PC-9 (cell line): ENCODE measurements at places on chromosomes 7 and 10. TPM values are rescaled to one million over a fixed set of nuclear protein-coding genes. Genes with fewer than 3 reads are reported as not detected.

DNA sequence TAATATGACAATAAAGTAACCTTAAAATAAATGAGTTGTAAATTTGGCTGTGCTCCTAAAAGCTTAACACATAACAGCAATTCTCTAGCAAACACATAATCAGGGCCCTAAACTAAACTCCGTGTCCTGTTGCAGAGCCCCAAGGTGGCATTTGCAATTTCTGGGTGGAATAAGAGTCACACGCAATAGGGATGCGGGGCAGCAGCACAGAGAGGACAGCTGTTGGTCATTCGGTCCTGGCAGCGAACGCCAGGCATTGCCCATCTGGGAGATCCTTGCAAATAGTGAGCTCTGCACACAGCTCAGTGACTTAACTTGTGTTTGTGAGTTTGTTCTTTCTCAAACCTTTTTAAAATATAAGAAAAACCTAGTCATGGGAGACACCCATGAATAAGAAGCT is 25.7 kb downstream of the PAXIP1 start:
- no peak overlapping the region for H3K27ac ChIP-seq
- DNase-seq, result no peak
- no peak overlapping the region for H3K4me3 ChIP-seq
- H3K27me3 ChIP-seq, result no peaks in the 10 kb centered on the region

- H3K27me3 ChIP-seq, result peaks cover 10% of the 10 kb centered on the region; the same call in 1 of the 2 replicates
- no peak overlapping the region for H3K4me3 ChIP-seq
- no peaks in the 10 kb centered on the region for H3K36me3 ChIP-seq
- no peaks in the 10 kb centered on the region for H3K4me1 ChIP-seq
Observed at GRCh38 chr7:69739931-69740431, 141.7 kb downstream of the AUTS2 start.

GRCh38 chr10:124294811-124295770 is 123.6 kb downstream of the OAT start:
- H3K36me3 ChIP-seq, result no peaks in the 10 kb centered on the region
- no peak for DNase-seq
- H3K27ac ChIP-seq, result no peak overlapping the region
- H3K4me3 ChIP-seq, result no peak overlapping the region
- no peaks in the 10 kb centered on the region for H3K4me1 ChIP-seq

GRCh38 chr7:98735801-98736200 is 118.7 kb downstream of the NPTX2 start:
- no peaks in the 10 kb centered on the region for H3K4me1 ChIP-seq
- H3K36me3 ChIP-seq, result no peaks in the 10 kb centered on the region
- no peak overlapping the region for H3K4me3 ChIP-seq

DNA sequence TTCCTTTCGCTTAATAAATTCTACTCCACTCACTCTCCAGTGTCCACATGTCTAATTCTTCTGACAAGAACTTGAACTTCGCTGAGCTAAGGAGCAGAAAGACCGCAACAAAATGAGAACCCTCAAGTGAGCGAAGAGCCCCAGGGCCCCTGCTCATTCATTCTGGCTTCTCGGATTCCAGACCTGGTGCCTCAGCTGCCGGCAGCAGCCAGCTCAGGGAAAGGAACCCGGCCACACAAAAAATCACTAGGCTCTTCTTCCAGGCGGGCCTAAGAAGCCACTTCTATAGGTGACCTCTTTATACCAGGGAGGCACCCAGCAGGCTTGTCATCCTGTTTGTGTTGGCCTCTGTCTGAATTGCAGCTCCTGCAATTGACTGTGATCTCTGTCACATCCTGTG is 33.3 kb downstream of the OTUD1 start:
- no peak overlapping the region for H3K4me3 ChIP-seq
- no peak overlapping the region for H3K27ac ChIP-seq
- no peaks in the 10 kb centered on the region for H3K4me1 ChIP-seq

GRCh38 chr10:88347597-88348304 is 235.4 kb downstream of the RNLS start:
- no peaks in the 10 kb centered on the region for H3K27me3 ChIP-seq
- H3K4me1 ChIP-seq, result no peaks in the 10 kb centered on the region
- H3K36me3 ChIP-seq, result no peaks in the 10 kb centered on the region
- no peak for DNase-seq
- no peak overlapping the region for H3K4me3 ChIP-seq
- H3K27ac ChIP-seq, result no peak overlapping the region

DNA sequence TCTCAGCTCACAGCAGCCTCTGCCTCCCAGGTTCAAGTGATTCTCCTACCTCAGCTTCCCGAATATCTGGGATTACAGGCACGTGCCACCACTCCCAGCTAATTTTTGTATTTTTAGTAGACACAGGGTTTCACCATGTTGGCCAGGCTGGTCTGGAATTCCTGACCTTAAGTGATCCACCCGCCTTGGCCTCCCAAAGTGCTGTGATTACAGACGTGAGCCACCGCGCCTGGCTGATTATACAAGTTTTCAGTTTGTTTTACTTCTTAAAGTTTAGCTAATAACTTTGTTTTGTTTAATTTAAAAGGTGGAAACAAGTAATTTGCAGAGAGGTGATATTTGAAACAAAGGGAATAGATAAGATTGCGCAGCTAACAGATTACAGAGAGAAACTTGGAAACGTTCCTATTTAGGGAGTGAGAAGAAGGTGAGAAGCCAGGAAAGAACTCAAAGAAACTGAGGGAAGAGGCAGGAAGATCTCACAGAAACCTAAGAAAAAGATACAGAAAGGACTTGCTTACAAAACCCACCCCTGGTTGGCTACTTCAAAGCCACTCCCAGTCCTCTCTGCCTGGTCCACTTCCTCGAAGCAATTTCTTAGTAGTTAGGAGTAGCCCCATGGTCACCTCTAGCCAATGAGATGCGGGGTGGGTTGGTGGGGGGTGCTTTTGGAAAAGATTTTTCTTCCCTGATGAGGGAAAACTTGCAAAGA is 15.0 kb upstream of the PDLIM1 start:
- H3K36me3 ChIP-seq, result no peaks in the 10 kb centered on the region
- no peak overlapping the region for H3K27ac ChIP-seq
- H3K4me1 ChIP-seq, result peaks cover 34% of the 10 kb centered on the region
- H3K4me3 ChIP-seq, result no peak overlapping the region
- H3K27me3 ChIP-seq, result no peaks in the 10 kb centered on the region

GRCh38 chr10:78688230-78688900 is 380.4 kb upstream of the ZMIZ1 start:
- peaks cover 16% of the 10 kb centered on the region for H3K4me1 ChIP-seq
- no peaks in the 10 kb centered on the region for H3K27me3 ChIP-seq
- H3K4me3 ChIP-seq, result no peak overlapping the region

DNA sequence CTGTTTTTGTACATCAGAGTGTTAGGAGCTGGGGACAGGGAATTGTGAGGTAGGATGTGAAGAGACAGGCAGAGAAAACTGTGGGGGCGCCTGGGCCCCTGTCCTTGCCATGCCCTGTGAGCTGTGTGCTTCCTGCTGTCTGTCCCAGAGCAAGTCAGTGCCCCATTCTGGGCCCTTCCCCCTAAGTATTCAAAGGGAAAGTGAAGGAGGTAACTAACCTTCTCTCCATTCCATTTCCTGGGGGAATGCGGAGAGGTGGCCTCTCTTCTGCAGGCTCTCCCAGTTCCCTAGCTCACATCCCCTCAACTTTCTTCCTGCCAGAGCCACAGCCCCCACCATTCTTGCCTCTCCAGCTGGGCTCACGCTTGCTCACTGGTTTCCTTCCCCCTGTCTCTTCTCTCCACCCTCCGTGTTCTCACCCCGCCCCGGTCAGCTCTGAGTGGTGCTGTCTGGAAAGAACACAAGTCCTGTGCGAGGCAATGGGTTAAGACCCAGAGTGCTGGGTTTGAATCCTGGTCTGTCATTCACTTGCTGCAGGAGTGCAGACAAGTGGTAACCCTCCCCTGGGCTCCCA is 9.7 kb upstream of the VSIR start:
- no peaks in the 10 kb centered on the region for H3K36me3 ChIP-seq
- no peaks in the 10 kb centered on the region for H3K27me3 ChIP-seq
- H3K4me3 ChIP-seq, result no peak overlapping the region
- DNase-seq, result no peak
- no peak overlapping the region for H3K27ac ChIP-seq

- no peak for DNase-seq
- no peak overlapping the region for H3K4me3 ChIP-seq
- H3K36me3 ChIP-seq, result no peaks in the 10 kb centered on the region
- no peaks in the 10 kb centered on the region for H3K4me1 ChIP-seq
- no peak overlapping the region for H3K27ac ChIP-seq
- peaks cover 8% of the 10 kb centered on the region for H3K27me3 ChIP-seq
Observed at GRCh38 chr10:104483582-104483981, 129.9 kb downstream of the CFAP58 start.

DNA sequence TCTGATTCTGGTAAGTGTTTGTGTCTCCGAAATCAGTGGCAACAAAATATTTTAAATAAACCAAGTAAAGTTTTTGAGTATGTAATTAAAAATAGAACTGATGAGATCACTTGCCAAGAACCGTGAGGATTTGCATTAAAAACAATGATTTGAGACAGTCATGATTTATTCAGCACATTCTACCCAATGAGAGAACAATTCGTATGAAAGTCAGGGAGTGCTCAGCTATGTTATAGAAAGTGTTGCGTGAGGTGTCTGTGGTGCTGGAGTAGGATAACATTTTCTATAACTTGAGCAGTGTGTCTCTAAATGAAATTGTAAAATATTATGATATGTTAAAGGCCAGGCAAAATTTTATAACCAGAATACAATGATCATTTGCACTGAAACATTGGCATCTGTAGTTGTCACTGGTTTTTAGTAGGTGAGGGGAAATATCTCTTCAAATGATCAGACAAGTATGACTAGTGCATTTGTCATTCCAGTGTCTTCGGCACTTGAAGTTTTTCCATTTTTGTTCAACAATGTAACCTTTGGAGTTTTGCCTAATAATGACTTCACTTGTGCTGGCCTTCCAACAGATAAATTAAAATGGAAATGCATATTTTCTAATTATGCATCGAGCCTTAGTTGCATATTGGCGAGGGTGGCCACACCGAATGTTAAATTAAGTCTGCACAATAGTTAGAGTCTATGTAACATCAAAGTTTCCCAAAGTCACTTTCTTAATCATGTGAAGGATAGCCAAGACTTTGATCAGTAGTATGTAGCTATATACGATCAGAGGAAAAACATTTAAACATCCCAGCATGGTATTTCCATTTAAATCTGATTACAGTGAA is 335.9 kb downstream of the GFRA1 start:
- no peak for DNase-seq
- H3K4me3 ChIP-seq, result no peak overlapping the region
- H3K4me1 ChIP-seq, result no peaks in the 10 kb centered on the region
- H3K36me3 ChIP-seq, result no peaks in the 10 kb centered on the region
- H3K27ac ChIP-seq, result no peak overlapping the region
- H3K27me3 ChIP-seq, result no peaks in the 10 kb centered on the region

DNA sequence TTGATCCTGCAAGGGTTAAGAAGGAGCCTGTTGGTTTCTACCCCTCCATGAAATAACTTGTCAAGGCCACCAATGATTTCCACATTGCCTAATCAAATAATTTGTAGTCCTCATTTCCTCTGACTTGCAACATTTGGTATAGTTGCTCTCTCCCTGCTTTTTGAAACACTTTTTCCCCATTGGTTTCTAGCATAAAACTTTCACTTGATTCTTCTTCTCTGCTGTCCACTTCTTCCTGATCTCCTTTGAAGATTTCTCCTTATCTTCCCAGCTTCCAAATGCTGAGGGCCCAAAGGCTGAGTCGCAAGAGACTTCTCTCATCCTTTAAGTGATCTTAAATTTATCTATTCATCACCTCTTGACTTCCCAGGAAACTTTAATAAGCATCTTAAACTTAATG is 134.2 kb downstream of the ITGB8 start:
- no peak overlapping the region for H3K27ac ChIP-seq
- H3K4me1 ChIP-seq, result no peaks in the 10 kb centered on the region
- H3K27me3 ChIP-seq, result no peaks in the 10 kb centered on the region
- DNase-seq, result no peak

- no peaks in the 10 kb centered on the region for H3K27me3 ChIP-seq
- H3K4me3 ChIP-seq, result no peak overlapping the region
- no peak overlapping the region for H3K27ac ChIP-seq
- no peak for DNase-seq
Observed at GRCh38 chr7:27126596-27127327, 3.8 kb downstream of the HOXA4 start.

DNA sequence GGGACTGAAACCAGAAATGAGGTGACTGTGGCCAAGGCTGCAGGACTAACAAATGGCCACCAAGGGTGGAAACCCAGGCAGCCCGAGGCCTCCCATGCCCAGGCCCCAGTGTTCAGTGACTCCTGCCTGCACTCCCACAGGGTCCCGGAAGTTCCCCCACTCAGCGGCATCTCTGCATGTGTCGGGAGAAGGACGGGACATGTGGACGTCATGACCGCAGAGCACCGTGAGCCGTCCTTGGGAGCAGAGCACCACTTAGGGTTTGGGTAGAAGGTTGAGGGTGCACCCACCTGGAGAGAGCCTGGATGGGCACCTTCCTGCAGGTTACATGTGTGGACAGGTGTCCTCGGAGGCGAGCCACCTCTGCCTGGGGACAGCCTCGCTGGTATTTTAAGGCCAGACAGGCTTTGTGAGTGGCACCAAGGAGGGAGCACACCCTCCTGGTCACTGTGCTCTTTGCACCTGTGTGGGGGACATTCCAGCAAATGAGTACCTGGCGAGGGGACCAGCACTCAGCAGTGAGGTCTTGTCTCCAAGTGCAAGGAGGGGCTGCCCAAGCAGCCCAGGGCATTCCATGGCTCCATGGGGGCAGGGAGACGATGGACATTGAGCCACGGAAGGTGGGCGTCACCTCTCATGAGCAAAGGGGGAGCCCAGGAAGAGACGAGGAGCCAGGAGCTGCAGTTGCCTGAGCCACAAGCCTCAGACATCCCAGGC is 95.3 kb upstream of the TCERG1L start:
- no peak overlapping the region for H3K4me3 ChIP-seq
- no peaks in the 10 kb centered on the region for H3K4me1 ChIP-seq

DNA sequence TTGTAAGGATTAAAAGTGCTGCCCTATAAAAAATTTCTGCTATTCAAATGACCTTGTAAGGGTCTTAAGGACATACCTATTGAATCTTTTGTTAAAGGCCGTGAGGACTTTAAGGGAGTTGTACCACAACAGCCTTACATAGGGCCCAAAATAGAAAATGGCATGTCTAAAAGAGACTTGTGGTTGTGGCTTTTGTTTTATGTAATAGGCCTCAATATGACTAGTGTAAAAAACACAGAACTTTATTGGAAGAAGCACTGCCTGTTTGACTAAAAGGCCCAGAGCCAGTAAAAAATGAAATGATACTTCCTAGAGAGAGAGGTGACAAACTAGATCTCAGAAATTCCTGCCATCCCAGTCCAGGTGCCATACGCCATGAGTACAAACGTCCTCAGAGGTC is 286.6 kb downstream of the SEMA3D start:
- no peak overlapping the region for H3K27ac ChIP-seq
- H3K4me1 ChIP-seq, result no peaks in the 10 kb centered on the region
- DNase-seq, result no peak
- no peak overlapping the region for H3K4me3 ChIP-seq

GRCh38 chr10:68598978-68599770 is 39.0 kb downstream of the TET1 start:
- no peak overlapping the region for H3K27ac ChIP-seq
- H3K4me1 ChIP-seq, result peaks cover 19% of the 10 kb centered on the region
- DNase-seq, result no peak
- H3K36me3 ChIP-seq, result no peaks in the 10 kb centered on the region
- H3K27me3 ChIP-seq, result no peaks in the 10 kb centered on the region
- no peak overlapping the region for H3K4me3 ChIP-seq

SGPL1 gene
- total RNA-seq, result 96.9 and 141 TPM in 2 replicates

GNGT1 gene
- 1.1 TPM in 1 of 2 replicates, not detected in the other for total RNA-seq
